Kasumi-1 (cell line): ENCODE measurements at places on chromosomes 5 and 9.
A peak's percentile ranks its signal among the peaks of the same experiment; 100 is the strongest.

DNA sequence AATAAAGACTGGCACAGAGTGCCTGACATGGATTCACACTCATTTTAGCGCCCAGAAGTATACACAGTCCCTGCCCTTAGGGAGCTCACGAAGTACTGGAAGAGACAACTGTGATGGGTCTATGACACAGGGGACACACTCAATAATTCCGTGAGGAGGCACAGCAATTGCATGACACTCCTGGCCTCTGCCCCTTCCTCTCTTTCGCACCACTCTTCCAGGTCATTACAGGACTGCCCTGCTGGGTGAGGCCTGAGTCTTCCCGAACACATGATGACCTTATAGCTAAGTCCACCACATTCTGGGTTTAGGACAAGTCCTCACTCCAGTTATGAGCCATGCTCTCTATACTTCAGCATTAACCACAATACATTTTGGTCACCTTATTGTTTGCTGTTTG lies 134.7 kb downstream of the GNA14 start:
- DNase-seq: no peak

- peak; percentile 42 for DNase-seq
Measured at GRCh38 chr5:173888473-173889131, 453 bp downstream of the CPEB4 start.

GRCh38 chr9:90766731-90767130 lies 34.9 kb upstream of the SYK start:
- no peak for DNase-seq

DNA sequence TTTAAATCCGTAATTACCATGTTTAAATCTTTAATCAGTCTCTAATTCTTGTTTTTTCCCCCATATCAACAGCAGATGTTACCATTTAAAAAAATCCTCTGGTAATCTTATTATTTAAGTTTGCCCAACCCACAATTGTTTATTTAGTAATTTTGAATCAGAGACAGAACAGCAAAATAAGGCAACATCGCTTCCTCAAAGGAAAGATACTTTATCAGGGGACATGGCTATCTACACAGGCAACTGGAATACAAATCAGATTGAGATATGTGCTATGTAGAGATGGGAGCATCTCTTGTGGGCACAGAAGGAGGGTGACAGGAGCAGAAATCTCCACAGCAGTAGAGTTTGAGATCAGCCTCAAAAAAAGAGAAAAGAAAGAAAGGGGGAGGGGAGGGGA lies 674.4 kb downstream of the SEMA5A start:
- no peak for DNase-seq

- DNase-seq: peak; percentile 94
Measured at GRCh38 chr9:37784616-37785483, at the start of gene EXOSC3. Gene EXOSC3 (minus strand): TSS chr9:37785064. CDS start chr9:37785044, 20 bp downstream.
